NCI-H748 treated with DMSO at 0.1 percent for 48 hours (cell line): ENCODE measurements at places on chromosomes 5 and 9.

DNA sequence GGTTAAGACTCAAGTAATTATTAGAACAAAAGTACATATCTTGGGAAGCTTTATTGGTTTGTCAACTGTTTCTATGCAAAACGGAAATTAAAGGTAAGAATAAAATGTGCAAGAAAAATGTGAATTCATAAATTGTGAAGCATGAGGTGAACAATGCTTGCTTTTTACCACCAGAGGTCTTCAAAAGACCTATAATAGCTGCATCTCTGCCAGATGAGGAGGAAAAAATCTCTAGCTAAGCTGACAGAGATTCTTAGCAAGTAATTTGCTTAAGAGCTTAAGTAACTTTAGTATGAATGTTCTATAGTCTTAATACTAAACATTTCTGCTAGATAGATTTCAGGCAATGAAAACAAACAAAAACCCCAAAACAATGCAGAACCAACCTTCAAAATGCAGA lies 54.1 kb downstream of the MRPS30 start:
- no peak for DNase-seq

GRCh38 chr9:22654833-22655232 lies 208.2 kb downstream of the DMRTA1 start:
- DNase-seq: no peak

GRCh38 chr9:16289639-16290038 lies 580.8 kb downstream of the BNC2 start:
- no peak for DNase-seq

DNA sequence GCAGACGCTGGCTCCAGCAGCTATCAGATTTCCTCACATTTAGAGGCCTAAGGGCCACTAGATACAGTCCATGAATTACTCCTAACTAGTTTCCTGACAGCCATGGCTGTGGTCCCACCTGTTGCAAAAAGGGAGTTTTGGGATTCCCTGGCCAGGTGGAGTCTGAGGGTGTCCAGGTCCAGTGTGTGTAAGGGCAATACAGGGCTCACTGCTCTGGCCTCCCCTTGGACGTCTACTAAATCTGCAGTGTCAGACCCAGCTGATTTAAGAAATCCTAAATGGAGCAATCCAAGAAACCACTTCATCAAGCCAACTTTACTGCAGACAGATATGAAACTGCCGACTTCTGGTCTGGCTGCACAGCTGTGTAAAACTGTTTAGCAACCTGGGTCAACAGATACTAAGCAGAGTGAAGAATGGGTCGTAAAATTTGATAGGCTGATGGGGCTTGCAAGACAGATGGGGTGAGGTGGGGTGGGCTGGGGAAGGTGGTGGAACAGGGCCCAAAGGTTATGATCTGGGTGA lies 116.4 kb downstream of the GADD45G start:
- DNase-seq: no peak

DNA sequence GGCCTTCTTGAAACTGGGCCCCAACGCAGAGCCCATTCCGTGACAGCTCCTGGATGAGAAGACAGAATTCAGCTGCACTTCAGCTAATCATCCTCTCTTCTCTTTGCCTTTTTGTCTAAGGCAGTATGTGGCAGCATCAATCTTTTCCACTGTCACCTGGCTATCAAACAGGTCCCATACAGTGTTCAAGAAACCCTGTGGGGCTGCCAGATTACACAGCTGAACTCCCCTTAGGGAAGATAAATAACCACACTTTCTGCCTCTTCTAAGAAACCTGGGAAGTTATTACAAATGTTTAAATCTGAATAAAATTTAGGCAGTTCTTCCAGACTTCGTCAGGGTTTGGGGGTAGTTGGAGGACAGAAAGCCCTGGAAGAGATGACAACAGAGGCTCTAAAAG lies 61.0 kb downstream of the SPEF2 start:
- DNase-seq: no peak

DNA sequence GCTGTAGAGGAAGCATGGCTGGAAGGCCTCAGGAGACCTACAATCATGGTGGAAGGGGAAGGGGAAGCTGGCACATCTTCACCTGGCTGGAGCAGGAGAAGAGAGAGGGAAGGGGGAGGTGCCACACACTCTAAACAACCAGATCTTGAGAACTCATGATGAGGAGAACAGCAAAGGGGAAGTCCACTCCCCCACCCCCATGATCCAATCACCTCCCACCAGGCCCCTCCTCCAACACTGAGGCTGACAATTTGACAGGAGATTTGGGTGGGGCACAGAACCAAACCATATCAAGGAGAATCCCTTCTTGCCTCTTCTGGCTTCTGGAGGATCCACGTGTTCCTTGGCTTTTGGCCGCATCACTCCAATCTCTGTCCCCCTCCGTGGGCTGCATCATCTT lies 13.1 kb upstream of the CMBL start:
- no peak for DNase-seq

DNA sequence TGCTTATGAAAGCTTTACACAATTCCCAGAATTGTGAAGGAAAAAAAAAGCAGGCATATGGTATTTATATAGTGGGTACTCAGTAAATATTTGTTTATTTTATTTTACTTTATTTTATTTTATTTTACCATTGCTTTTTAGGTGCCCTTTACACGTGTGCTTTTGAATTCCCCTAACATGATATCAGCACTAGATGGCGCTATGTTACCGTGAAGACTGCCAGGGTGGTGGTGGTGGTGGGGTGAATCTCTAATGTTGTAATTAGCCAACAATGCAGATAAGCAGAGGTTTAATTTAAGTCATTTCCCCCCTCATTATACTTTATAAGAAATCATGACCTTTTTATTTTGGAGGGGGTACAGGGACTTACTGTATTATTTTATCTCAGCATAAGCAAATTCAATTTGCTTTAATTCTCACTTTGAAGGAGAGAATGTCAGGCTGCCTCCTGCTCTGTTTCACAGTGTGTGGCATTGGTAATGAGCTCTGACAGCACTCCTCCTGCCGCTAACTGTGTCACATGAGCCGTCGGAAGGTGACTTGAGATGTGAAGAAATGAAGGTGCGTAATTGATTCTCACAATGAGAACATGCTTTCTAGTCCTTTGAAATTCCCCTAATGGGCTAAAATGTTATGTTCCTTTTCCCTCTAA lies 165.6 kb downstream of the YTHDC2 start:
- peak; percentile 42 for DNase-seq
